Activated naive CD4-positive, alpha-beta T cell treated with anti-CD3 and anti-CD28 coated beads, Interleukin-2, amount 50 U/mL, for 72 hours (primary cell): ENCODE measurements at places on chromosomes 4 and X.
A peak's percentile ranks its signal among the peaks of the same experiment; 100 is the strongest.

DNA sequence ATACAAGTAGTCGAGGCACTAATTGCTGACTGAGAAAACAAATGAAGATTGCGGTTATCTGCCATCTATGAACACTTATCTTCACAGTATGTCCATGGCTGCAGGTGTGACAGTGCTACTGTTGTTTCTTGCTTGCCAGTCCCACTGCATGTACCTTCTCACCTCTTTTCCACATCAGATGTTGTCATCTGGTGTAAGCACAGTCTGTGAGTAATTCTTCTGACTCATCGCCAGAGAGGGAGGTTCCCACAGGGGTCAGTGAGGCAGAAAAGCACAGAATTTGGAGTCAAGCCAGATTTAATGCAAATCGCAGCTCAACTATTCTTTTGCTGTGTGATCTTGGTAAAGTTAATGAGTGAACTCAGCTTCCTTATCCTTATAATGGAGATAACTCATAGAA is 144.4 kb downstream of the GLRA2 start:
- peak; percentile 4 for DNase-seq

GRCh38 chr4:173498771-173499170 is 31.3 kb downstream of the HAND2 start:
- no peak for DNase-seq

DNA sequence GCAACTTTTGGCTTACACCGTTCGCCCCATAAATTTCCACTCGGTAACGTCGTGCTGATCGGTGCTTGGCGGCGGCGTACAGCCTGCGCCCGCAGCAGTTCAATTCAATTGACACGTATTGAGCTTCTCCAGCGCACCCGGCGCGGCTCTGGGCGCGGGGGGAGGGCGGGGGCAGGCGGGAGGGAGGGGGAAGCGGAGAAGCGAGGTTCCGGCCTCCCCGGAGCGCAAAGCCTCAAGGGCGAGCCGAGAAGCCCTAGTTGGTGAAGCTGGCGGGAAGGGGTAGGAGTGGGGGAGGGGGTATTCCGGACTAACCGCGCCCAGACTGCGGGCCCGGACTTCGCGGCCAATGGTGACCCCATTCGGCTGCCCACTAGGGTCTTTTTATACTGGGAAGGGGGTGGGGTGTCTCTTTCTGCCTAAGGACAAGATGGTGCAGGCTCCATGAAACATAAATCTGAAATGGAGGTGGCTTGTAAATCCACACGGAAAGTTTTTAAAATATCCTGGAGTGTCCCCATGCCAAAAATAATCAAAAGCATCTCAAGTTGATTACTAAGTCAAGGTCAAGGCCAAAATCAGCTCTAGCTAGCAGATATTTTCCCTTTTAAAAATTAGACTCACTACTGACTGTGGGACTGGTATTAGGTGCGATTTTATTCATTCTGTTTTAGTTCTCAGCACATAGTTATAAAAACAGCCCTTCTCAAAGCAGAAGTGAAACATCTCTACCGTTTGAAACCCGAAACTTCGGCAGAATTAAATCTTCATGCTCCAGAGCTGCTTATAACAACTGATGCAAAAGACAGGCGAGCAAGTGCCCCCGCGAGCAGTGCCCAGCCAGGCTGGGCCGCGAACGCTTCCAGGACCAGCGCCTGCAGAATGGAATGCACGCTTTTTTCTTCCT is 1.5 kb upstream of the BCOR start:
- no peak for DNase-seq

DNA sequence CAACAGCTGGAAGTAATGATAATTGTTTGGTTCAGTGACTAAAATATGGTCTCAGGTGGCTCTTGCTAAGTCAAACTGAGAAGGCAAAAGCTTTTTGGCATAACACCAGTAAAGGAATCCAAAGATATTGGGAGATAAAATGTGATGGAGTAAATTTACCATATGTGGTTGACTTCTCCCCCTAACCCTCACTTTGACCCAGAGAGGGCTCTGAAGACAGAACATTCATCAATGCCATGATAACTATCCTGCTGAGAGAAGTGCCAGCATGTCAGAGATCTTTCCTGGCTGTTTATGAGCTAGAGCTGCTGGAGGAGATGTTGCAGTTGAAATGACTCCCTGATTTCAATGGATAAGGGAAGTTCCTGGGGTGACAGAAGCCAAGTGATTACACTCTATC is 213.4 kb downstream of the SPCS3 start:
- no peak for DNase-seq

GRCh38 chr4:6754481-6755087 is 27.9 kb upstream of the KIAA0232 start:
- DNase-seq = no peak

DNA sequence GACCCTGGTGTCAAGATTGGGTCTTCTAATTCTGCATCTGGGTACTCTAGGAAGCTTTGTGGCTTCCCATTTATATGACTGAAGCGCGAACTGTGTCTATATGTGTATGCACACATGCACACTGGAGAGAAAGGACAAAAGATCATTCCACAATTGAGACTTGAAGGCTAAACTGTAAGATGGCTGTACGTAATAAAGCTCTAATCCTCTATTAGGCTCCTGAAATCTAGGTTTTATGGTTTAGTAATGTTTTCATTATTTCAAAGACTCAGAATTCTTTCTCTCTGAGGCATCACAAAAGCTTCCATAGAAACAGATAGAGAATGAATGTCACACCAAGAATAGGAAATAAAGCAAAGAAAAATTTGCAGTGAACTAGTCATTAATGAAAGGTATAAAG is 320.7 kb upstream of the FTHL17 start:
- no peak for DNase-seq

DNA sequence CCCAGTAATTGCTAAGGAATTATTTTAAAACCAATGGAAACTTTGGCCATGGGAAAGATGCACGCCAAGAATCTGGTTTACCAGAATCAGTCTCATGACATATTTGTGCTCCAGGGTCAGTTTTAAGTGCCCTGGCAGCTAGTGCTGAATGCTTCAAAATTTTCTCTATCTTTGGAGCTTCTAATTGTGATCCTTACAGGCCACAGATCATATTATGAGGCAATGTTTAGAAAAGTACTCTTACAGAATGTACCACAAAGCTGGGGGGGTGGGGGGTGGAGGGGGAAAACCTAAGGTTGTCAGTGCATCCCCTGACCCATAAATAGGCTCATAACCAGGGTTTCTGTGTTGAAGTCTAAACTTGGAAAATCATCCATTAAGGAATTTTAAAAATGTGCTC is 514.5 kb downstream of the INPP4B start:
- DNase-seq = no peak

DNA sequence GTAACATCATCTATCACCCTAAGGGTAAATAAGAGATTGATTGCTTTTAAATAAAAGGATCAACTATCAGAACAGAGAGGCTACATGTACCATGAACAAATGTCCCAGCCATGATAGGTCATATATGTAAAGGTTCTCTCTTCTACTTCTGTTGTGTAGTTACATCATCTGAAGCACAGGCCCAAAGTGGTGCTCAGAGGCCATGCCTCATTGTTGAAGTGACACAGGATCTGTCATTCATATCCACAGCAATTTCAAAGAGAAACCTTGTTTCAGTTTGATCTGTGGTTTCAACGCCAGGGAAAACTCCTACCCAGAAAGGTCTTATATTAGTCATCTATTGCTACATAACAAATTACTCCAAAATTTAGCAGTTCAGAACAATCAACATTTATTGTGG is 269.2 kb upstream of the MAOA start:
- DNase-seq = no peak

DNA sequence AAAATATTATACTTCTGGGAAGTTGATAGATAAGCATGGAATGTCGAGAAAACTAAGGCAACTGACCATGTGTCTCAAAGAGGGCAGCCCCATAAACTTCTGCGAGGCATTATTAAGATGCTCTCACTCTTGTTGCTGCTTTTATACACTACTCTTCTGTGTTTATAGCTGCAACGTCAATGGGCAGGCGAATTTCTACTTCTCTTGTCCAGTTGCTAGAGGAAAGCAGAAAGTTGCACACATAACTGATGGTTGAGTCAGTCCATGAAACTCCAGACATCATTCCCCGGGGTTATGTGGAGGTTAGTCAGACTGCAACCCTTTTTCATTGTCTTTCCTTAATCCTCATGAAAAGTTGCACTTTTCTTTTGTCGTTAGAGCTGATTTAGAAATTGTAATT is 39.8 kb downstream of the VCX3B start:
- no peak for DNase-seq

- no peak for DNase-seq
Observed at GRCh38 chrX:72295745-72296144, 10.0 kb downstream of the CITED1 start.

- peak; percentile 73 for DNase-seq
Observed at GRCh38 chrX:154002215-154002719, 17.4 kb downstream of the IRAK1 start.
